Astrocyte (in vitro differentiated cells and primary cell): ENCODE measurements at places on chromosomes 5 and 9.

GRCh38 chr5:124053340-124053739, 541.4 kb downstream of the CSNK1G3 start:
- no peak for DNase-seq

GRCh38 chr5:148844433-148845280, 18.2 kb downstream of the ADRB2 start:
- peak; percentile 12 for DNase-seq

- no peak for DNase-seq
Observed at GRCh38 chr9:107874591-107875369, 385.2 kb upstream of the KLF4 start.

DNA sequence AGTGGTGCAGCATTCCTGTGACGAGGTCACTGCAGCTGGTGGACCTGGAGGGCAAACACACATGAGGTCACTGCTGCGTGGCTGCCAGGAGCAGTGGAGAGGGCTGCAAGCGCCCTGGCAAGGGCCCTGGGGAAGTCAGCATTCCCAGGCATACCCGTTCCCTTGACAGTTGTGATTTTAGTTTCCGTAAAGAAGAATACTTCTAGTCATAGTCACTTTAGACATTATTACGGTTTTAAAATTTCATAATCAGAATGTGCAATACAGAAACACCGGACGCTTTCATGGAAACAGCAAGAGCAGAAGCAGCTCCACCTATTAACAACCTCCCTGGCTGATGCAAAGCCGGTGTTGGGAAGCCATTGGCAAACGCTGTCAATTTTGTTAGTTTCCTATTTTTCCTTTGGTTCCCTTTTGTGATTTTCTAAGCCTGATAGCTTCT, 129.8 kb downstream of the GADD45G start:
- no peak for DNase-seq

- DNase-seq: peak; percentile 21
Observed at GRCh38 chr9:1005043-1005667, 28.7 kb downstream of the DMRT3 start.

- no peak for DNase-seq
Observed at GRCh38 chr9:35852267-35852815, 17.9 kb downstream of the OR13J1 start.

GRCh38 chr5:124034083-124034700, 522.2 kb downstream of the CSNK1G3 start:
- no peak for DNase-seq

GRCh38 chr9:101265261-101265660, 119.5 kb downstream of the BAAT start:
- no peak for DNase-seq

GRCh38 chr5:73393611-73394489, 54.7 kb downstream of the FOXD1 start:
- DNase-seq: no peak

DNA sequence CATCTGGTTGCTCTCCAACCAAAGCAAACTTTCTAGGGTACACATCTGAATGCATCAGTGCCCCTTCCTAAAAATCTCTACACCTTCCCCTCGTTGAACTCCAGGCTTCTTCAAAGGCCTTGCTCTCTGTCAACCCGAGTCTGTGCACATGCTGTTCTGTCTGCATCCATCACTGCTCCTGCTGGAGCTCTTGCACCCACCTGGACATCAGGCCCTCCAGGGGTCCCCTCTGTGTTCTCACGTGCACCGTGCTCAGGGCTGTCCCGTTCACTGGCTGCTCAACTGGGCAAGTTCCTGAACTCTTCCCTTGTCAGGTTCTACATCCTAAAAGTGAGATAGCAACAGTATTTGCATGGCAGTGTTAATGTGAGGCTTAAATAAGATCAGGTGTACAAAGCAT, 62.7 kb upstream of the ANGPTL2 start:
- no peak for DNase-seq

DNA sequence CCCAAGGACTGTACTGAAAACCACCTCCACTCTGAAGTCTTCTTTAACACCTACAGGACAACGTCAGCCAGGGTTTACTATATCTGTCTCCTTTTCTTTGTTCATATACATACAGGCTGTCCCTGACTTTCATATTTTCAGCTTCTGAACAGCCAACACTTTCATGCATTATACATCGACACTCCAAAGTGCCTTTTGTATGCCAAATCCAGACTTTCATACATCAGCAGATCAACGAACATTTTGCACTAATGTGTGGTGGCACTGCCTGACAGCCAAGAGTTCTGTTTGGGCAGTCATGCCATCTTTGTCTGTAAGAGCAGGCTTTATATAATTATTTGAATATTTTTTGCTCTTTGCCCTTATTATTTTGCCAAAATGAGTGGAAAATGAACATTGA, 487.4 kb downstream of the CETN3 start:
- no peak for DNase-seq

DNA sequence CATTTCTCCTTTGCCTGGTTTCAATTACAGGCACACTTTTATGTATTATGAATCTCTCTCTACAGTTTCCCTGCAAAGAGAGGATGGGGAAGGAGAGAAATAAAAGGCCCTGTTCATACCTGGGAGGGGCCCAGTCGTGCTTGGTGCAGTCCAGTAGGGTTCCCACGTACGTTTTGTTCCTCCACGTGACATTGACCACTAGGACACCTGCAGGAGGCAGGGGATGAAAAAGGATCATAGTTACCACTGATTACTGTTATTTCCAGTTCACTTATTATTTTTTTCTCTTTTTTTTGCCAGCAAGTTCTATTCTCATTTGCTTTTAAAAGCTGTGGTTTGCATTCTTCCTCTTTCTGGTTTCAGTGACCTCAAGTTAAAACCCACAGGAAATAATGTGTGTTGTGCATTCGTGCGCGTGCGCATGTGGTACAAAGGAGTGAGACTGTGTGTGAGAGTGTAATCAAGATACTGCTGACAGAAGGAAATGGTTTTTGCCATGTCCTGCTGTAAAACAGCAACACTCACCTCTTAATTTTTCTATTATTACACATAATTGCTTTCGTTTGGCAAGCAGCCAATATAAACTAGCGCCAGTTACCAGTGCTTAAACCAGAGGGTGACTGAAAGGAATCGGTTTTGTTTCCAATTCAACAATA, 96.8 kb downstream of the ZNF608 start:
- peak; percentile 97 for DNase-seq

DNA sequence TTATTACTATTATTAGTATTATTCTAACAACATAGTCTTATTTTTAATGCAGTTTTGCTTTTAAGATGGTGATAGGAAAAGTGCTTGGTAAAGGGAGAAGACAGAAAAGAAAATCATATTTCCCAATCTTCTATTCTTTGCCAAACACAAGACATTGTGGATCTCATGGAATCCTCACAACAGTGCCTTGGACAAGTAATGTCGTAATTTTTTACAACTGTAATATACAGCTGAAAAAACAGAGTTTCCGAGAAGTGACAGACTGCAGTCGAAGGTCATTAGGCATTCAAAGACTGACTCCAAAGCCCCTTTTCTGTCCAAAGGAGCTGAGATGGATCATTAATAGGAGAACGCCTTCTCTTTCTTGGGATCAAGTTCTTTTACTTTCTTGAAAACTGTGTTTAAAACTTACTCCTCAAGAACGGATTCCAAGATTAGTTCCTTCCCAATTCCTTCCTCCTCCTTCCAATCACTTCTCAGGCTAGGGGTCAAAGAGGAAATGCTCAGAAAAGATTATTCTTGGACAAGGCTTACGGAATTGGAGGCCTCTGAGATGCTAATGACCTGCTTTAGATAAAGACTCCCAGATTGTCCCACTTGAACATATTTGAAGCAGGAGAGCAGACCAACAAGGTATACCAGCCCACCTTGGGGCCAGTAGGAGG, 24.3 kb upstream of the TRIM32 start:
- DNase-seq: no peak

DNA sequence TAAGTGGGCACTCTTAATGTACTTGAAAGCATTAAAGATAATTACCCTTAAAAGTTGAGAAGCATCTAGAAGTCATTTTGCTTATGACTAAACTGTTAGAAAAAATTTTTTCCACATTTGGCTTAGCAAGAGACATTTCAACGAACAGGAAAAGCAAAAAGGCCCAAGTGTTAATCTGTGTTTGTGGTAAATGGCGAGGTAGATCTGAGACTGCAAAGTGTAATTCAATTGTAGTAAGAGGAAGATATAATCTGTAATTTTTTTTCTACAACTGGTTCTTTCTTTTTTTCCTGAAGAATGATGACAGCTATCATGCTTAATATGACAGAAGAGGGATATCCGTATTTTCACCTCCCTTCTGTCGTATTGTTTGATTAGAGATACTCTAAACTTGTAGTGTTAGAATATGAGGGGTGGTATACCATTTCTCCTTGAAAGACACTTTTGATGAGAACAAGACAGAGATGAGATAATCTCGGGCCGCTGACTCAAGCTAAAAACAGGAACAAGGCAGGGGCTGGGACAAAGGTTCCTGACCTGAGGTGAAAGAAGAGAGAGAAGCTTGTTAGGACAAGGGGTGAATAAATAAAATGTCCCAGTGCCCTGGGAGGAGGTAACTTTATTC, 459.3 kb upstream of the ZNF608 start:
- no peak for DNase-seq

DNA sequence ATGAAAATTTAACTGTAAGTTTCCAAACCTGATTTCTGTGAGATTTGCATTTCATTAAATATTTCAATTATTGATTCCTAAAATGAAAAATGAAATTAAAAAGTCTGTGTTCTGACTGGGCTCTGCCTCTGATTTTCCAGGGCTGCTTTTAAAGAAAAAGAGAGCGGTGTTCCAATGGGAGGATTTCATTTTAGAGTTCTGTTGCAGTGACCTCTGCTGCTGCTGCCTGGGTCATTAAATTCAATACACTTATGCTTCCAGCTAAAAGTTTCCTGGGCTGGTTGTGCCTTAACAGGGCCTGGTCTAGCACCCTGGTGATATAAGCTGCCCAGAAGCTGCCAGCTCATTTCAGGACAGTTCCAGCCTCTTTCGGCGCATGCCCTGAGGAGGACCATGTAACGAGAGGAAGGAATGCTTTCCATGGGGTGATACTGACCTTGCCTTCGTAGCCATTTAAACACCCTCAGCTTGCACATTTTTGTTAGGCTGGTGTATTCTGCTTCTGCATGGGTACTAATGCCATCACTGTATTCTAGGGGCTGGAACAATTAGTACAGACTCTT, 93.3 kb downstream of the TMEM174 start:
- DNase-seq: no peak

GRCh38 chr5:29079771-29080170, 2041.4 kb upstream of the CDH9 start:
- no peak for DNase-seq

GRCh38 chr9:136568288-136569081, 22.6 kb upstream of the NOTCH1 start:
- no peak for DNase-seq

GRCh38 chr5:81755320-81755719, 4.4 kb upstream of the SSBP2 start:
- DNase-seq: peak; percentile 93

DNA sequence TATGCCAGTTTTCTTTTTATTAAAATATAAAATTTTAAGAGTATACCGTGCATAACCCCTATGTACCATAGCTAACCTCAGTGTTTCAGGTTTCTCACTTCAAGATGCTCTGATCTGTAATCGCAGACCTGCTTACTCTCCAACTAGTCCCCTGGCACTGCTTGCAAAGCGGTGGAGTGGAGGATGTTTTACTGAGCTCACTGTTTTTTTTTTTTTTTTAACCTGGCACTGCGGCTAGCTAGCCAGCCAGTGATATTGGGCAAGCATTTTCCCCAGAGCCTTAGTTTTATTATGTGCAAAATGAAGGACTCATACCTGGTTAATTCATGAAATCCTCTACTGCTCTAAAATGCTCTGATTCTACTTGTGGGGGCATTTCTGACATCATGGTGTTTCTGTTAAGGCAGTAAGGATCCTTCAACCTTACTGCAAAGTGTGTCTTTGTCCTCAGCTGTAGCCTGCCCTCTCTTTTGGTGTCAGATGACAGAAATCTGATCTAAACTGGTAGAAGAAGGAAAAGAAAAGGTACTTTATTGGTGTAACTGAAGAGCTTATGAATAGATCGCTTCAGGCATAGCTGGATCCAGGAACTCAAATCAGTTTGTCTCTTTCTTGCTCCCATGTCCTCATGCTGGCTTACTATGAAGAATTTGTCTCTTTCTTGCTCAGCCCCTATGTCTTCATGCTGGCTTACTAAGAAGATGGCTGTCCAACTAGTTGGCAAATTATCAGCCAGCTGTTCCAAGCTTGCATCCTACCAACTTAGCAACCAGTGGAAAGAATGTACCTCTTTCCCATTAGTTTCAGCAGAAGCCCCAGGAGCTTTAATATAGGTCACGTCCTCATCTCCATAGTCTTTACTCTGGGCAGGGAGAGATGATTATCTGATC, 59.8 kb downstream of the DOCK2 start:
- peak; percentile 50 for DNase-seq

DNA sequence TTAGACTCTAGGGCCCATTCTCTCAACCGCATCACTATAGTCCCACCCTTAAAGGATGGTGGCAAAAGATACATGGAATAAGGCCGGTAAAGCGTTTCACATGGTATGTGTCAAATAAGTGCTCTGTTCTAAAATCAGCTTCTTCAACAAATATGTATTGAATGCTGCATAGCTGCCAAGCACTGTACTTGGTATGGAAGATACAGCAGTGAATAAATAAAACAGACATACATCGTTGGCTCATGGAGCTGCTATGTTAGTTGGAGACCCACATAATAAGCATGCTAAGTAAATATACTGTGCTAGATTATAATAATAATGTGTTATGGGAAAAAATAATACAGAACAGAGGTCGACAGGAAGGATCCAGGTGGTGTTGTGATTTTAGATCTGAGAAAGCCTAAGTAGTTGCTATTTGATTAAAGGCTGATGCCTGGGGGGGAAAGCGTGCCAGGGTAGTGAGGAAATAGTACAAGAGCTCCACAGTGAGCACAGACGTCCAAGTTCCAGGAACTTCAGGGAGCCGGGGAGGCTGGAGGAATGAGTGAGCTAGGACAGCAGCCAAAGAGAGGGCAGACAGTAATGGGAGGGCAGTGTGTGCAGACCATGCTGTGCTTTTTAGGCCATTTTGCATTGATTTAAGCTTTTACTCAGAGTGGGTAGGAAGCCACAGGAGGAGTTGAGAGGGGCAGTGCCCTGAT, 93.7 kb downstream of the JAKMIP2 start:
- DNase-seq: peak; percentile 62

GRCh38 chr5:78751872-78752271, 103.3 kb upstream of the LHFPL2 start:
- DNase-seq: no peak
